Ovary (tissue), 10 donors: ENCODE measurements at places on chromosomes 2 and 18. TPM values are rescaled to one million over a fixed set of nuclear protein-coding genes. Genes with fewer than 3 reads are reported as not detected.

The INHA gene
- total RNA-seq: 79.4 TPM

The CD207 gene
- 0.13 TPM for total RNA-seq

The BUB1 gene
- 0.17 TPM for total RNA-seq

The SPC25 gene
- 0.48 TPM for total RNA-seq

The KCNF1 gene
- total RNA-seq: not detected

The XDH gene
- total RNA-seq: not detected

The THOC1 gene
- 39.8 TPM for total RNA-seq

The RNF125 gene
- total RNA-seq: 4.9 TPM

The NETO1 gene
- total RNA-seq: not detected

The FBLN7 gene
- 1.9 TPM for total RNA-seq

The CRYGD gene
- total RNA-seq: 7.3 TPM

The EMILIN2 gene
- 36.4 TPM for total RNA-seq

The UGT1A8 gene
- not detected for total RNA-seq

The ABCG5 gene
- total RNA-seq: not detected

The CTAGE1 gene
- total RNA-seq: not detected

The ANKRD23 gene
- 14.1 TPM for total RNA-seq

The CXCR2 gene
- 0.23 TPM for total RNA-seq

The ALLC gene
- total RNA-seq: not detected

The MATN3 gene
- 0.48 TPM for total RNA-seq

The MEP1B gene
- total RNA-seq: not detected
